ENCODE measurements at places on chromosomes 5 and 9.

GRCh38 chr5:179342577-179342976 lies 2.7 kb downstream of the ADAMTS2 start:
- DNase-seq: no peak

DNA sequence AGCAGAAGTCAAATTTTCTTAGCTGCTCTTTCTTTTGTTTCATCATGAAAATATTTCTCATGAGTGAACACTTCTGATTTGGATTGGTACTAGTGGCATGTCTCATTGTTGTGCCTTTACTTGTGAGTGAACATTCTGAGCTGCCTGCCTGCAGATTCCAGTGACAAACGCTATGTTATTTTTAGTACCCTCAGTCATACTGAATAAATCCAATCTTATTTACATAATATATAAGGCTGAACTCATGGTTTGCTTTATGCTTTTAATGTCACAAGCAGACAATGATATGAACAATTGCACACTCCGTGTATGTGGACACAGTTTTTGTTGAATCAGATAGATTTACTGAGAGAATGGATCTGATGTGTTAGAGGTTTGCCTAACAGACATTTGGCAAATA lies 67.8 kb downstream of the ACTBL2 start:
- peak; percentile 14 for DNase-seq

- DNase-seq: no peak
Measured at GRCh38 chr9:83655433-83655832, 32.5 kb downstream of the IDNK start.

DNA sequence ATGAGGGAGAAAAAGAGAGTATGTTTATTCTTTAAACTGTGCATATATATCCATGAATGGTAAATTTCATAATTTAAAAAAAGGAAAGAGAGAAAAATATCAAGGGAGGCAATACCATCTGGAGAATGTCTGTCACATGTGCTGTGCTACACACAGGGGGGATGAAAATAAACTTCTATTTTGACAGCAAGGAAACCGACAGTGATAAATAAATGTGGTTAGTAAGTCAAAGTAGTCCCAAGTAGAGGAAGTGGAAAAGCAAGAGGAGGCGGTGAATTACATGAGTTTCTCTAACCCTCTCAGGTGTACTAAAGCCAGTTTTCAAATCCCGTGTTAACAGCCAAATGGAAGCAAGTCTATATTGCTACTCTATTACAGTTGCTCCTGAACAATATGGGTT lies 83.3 kb downstream of the ICE1 start:
- DNase-seq: no peak

DNA sequence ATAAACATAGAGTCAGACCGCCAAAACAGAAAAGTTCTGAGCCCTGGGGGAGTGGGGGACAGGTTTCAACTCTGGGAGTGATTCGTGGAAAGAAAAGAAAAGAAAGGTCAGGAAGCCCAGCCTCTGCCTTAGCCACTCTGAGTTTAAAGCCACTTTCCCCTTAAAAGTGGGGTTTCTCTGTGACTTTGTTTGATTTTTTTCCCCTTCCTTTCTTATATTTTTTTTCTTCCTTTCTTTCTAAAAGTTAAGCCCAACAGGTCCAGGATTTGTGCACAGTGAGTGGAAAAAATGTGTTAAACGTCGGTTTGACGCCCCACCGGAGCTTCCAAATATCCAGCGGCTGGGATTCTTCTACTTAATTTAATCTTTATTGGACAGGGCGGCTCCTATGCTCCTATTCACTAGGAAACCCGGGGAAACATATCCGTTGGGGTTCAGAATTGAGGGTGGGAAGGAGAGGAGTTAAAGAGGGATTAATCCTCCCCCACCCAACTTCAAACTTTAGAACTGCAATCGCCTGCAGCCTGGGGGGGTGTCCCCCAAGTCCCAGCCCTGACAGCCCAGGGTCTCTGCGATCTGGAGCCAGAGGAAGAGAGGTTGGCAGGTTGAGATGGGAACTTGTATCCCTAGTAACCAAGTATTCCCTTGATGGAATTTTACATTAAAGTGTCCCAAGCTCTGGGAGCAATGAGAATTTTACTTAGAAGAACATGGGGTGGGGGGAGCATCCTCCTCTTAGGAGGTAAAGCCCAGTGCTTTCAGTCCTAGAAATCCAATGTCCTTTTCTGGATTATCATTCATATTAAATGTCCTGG lies 6.3 kb downstream of the NR2F1-AS1 start:
- peak; percentile 37 for DNase-seq

GRCh38 chr5:145968970-145969713 lies 32.8 kb downstream of the SH3RF2 start:
- DNase-seq: no peak

- DNase-seq: no peak
Measured at GRCh38 chr5:153779836-153780235, 258.9 kb downstream of the FAM114A2 start.

GRCh38 chr5:146671561-146672295 lies 155.7 kb upstream of the GPR151 start:
- DNase-seq: peak; percentile 3

- DNase-seq: peak; percentile 44
Measured at GRCh38 chr9:130741831-130742449, 48.4 kb downstream of the EXOSC2 start.

DNA sequence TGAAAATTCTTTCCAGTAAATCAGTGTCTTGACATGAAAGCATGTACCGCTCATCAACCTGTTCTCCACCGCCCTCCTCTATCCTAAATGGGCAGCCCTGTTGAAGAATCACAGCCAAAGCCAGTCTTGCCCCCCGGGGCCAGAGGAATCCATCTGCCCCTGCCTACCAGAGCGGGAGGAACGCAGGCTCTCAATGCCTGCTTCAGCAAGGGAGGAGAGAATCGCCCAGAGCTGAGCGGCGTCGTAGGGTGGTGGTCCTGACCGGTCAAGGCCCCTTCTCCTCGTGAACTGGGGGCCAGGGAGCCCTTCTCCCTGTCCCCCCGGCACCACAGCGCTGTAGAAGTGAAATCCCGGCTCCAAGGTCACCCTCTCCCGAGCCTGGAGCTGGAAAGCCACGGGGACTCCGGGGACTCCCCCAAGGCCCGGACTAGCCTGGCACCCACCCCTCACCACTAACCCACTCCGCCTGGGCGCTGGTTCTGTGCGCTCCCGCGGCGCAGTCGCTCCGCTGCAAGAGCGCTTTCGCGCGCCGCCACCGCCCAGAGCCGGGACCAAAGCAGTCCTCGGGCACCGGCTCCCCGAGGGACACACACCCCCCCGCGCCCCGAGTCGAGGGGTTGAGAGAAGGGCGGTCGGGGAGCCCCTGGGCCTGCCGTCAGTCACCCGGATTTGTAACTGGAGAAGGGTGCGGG lies 718 bp upstream of the TMEM215 start:
- peak; percentile 28 for DNase-seq

DNA sequence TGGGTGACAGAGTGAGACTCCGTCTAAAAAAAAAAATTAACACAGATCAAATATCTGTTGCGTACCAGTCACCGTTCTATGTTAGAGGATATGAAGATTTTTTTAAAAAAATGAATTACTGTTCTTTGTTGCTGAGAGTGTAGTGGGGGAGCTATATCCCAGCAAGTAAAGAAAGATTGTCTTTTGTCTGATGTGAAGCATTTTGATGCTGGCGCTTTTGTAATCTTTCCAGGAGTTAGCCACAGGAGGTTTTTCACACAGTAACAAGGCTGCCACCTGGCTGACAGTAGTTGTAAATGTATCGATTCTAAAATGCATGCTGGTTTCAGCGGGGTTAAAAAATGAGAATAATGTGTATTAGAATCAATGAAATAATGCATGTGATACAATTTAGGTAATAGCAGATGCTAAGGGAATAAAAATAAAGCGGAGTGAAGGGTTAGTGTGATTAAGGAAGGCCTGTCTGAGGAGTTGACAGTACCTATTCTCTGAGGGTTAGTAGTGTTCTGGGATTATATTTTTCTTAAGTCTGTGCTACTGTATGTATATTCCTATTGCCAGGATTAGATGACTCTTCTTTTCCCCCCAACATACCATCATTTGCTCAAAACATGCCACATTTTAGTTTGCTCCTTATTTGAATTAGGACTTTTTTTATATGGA lies 3.4 kb downstream of the LMNB1 start:
- peak; percentile 84 for DNase-seq

- no peak for DNase-seq
Measured at GRCh38 chr9:76720245-76720644, 44.0 kb upstream of the PCA3 start.

- peak; percentile 70 for DNase-seq
Measured at GRCh38 chr5:141412854-141413539, at the start of gene PCDHGA10. PCDHGA10 (plus strand) TSS chr5:141412987; CDS start chr5:141413176, 189 bp downstream.

DNA sequence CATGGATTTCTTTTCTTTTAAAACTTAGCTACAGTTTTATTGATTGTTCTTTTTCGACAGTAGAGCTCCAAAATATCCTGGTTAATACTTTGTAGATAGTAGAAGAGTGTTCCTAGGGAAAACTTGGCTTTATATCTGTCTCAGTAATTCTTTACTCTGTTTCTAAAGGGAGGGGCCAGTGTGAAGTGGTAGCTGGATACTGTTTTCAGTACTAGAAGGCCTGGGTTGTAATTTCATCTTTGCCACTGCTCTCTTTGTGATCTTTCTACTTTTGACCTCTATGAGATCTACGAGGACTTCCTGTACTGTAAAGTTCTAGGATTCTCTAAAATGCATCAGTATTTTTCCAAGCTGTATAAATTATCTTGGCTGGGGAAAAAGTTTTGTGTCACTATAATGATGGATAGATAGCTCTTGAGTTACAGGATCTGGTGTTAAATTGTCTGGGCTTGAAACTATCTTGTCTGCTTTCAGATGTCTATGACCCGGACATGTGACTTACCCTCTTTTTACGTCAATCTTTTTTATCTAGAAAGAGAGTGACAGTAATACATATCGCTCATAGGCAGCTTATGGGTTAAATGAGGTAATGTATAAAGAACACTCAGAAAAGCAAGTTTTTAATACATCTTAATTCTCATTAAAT lies 53.6 kb downstream of the PRR16 start:
- DNase-seq: no peak

DNA sequence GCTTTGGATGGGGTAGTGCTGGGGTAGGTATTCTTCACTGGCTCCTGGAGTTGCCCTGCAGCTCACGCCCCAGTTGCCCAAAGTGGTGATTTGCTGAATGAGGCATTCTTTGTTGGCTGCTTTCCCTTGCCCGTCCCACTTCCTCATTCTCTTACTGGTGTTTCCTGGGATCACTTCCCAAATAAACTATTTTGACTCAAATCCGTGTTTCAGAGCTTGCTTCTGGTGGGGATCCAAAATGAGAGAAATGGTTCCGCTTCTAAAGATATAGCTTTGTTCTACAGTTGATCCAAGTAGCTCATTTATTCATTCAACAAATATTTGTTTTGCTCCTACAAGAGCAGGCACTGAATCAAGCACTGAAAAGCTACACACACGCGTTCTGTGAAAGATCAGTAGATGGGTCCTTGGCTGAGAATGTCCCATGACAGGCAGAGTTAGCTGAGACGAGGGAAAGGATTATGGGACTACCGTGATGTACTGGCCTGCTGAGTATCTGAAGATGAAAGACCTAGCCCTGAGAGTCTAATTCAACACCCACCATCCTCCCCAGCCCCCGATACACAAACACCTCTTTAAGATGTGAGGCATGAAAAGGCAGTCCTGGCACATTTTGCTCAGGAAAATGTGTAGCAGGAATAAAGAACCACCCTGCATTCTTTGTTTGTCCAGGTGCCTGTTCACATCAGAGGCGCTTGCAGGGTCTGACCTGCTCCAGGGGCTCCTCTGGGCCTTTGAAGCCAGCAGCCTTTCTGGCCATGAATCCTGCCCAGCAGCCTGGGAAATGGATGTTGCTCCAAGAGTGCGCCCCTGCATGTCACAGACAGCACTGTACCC lies 143.1 kb upstream of the RANBP3L start:
- peak; percentile 83 for DNase-seq

DNA sequence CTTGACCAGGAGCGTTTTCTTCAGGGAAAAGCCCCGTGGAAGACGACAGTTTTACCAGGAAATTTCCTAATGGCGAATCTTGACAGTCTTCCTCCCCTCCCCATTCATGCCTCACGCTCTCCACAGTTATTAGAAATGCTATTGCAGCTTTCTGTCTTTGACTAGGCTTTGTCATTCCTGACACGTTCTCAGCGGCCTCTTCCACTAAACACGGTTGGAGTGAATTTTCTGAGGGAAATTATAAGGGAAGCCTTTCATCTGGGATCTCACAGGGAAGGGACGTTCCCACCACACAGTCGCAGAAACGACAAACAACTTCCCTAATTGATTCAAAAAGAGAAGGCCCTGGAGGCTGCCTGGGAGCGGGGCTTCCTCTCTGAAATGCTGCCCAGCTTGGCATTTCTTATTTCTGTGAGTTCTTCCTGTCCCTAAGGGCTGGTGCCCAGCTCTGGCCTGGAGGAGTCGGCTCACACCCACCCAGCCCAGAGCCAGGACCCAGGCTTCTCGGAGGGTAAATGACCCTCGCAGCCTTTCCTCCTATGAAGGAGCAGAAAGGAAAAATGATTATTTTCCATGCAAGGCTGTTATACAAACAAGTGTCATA lies 57.1 kb upstream of the PPP1R26 start:
- no peak for DNase-seq

DNA sequence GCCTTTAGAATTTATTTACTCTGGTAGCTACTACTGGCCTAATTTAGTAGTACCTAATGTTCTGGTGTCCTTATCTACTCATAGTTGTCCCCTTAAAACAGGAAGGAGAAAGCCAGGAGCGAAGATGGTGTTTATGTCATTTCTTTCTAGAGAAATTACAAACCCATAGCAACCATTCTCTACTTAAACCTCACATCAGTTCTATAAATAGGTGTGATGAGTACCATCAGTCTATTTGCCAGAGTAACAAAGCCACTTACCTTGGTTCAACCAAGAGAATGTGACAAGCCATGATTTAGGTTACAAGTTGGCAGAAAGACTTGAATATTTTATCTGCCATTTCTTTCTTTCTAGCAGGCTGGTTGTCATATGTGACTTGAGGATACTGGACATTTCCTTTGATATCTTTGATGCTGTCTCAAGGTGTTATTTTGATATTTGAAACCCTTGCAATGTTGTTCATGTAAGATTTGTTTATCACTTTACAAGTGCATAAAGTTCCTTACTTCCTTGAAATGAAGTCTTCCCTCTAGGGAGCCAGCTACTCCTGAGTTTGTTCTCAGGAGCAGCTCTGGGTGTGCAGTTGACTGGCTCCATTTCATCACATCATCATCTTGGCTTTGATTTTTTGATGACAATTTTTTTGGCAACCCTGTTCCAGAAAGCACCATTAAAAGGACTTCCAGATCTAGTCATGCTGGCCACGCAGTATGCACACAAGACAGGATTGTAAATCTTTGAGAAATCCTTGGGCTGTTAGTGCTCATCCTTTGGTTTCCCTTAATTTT lies 286.8 kb downstream of the ARHGAP26 start:
- no peak for DNase-seq
